ENCODE measurements at places on chromosomes 2 and 18.

- no peak for DNase-seq
Measured at GRCh38 chr2:113038291-113038690, 14.4 kb downstream of the IL36B start.

GRCh38 chr18:69916412-69916811 is 31.3 kb downstream of the CD226 start:
- DNase-seq: no peak

DNA sequence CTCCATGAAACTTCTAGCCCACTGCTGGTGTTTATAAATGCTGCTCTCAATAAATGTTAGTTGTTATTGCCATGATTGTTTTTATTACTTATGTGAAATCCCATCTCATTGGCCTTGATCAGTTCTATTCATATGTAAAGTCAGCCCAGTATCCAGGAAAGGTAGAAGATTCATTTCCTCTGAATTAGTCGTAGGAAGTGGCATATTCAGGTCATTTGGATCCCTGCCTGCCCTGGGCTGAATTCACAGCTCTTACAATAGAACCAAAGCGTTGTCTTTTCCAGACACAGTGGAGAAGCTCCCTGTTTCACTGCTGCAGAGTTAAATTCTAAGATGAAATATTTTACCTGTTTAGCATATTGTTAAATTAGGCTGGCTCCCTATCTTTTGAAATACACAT is 70.3 kb downstream of the MAIP1 start:
- no peak for DNase-seq

DNA sequence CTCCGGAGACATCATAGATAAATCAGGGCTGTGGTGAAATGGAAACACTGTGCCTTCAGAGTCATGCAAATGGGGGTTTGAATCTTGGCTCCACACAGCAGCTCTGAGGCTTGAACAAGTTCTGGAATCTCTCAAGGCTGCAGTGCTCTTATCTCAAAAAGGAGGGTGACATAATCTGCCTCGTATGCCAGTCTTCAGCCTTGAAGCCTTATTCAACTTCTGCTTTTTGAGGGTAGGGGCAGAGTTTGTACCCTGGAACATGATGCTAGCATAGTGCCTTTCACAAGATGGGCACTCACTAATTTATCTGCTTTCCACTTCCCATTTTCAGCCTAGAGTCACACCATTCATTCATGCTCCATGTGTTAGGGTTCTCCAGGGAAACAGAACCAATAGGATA is 42.3 kb downstream of the GATA6 start:
- DNase-seq: no peak

- DNase-seq: no peak
Measured at GRCh38 chr2:224404796-224405195, 2.9 kb upstream of the FAM124B start.

- DNase-seq: no peak
Measured at GRCh38 chr18:63158676-63159291, 160.8 kb downstream of the BCL2 start.

- DNase-seq: no peak
Measured at GRCh38 chr2:175843625-175844024, 158.4 kb downstream of the LNPK start.

- DNase-seq: no peak
Measured at GRCh38 chr18:59834267-59834666, 65.5 kb upstream of the PMAIP1 start.

GRCh38 chr2:207370646-207371045 is 159.1 kb upstream of the CREB1 start:
- no peak for DNase-seq

- DNase-seq: no peak
Measured at GRCh38 chr2:84481702-84482101, 22.6 kb upstream of the SUCLG1 start.

GRCh38 chr18:63953811-63954210 is 4.7 kb downstream of the HMSD start:
- no peak for DNase-seq

DNA sequence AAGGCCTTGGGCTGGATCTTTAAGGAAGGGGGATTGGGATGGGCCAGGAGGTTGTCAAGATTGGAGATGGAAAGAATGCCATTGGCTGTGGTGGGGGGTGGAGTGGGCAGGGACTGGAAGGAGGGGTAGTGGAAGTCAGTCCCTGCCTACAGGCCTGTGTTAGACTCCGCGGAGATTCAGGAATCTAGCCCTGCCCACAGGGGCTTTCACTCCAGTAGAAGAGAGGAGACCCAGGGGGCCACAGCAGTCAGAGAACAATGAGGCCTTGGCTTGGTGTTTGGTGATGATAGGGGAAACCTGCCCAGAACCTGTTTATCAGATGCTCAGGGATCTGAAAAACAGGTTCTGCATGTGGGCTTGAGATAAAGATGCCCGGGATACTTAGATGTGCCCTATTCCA is 6.1 kb downstream of the STEAP3 start:
- DNase-seq: no peak

DNA sequence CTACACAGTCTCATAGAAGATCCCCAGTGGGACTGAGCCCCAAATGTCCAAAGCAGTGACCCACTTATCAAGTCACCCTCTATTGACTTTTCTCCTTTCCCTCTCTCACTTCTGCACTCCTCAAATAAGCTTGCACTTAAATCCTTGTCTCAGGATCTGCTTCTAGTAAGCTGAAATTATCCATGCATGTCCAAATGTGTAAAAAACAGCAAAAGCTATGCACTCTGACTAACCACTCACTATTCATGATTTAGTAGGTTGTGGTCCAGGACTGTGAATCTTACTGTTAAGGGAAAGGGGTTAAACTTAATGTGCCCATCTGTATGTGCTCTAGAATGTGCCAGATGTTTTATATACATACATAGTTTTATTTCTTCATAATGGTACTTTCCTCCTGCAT is 115.4 kb downstream of the SCG2 start:
- DNase-seq: no peak

GRCh38 chr2:226885769-226886435 is 50.0 kb downstream of the RHBDD1 start:
- DNase-seq: no peak

DNA sequence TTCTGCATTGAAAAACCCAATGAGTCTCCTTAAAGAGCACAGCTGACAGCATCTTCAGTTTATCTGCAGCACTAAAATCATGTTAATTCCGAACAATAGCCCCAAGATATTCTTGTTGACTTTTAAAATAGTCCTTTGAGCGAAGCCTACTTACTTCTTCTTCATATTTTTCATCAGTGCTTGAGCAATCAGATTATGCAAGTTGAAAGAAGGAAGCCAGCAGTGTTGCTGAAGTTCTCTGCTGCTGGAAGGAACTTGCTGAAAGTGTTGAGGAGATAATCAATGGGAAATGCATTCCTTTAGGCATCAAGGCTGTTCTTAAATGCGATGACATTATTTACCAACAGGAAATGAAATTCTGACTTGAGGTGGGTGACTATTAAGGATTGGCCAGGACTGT is 105.9 kb upstream of the SNTG2 start:
- no peak for DNase-seq

DNA sequence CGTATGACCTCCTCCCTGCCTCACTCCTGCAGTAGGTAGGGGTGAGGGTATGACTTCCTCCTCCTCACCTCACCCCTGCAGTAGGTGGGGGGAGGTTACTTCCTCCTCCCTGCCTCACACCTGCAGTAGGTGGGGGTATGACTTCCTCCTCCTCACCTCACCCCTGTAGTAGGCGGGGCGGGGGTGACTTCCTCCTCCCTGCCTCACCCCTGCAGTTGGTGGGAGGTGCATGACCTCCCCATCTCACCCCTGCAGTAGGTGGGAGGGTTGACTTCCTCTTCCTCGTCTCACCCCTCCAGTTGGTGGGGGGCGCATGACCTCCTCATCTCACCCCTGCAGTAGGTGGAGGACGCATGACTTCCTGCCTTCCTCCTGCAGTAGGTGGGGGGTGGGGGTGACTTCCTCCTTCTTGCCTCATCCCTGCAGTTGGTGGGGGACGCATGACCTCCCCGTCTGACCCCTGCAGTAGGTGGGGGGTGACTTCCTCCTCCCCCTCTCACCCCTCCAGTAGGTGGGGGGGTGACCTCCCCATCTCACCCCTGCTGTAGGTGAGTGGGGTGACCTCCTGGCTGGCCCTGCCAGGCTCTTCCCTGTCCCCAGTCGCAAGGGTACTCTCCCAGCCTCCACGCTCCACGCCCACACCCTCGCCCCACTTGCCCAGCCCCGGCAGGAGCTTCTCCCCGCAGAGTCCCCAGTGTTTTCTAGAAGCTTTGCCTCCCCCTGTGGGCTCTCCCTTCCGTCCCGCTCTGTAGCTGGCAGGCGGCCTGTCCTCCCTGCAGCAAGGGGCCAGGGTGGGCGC is 39.3 kb downstream of the TSHZ1 start:
- DNase-seq: no peak

GRCh38 chr18:60246606-60247005 is 126.0 kb downstream of the MC4R start:
- DNase-seq: no peak

GRCh38 chr2:217992061-217992460 is 10.7 kb downstream of the TNS1 start:
- no peak for DNase-seq

GRCh38 chr2:223065107-223065506 is 13.1 kb downstream of the KCNE4 start:
- DNase-seq: no peak

- no peak for DNase-seq
Measured at GRCh38 chr2:43184339-43184895, 42.0 kb downstream of the ZFP36L2 start.

GRCh38 chr2:207502577-207503198 is 27.1 kb upstream of the CREB1 start:
- DNase-seq: no peak

GRCh38 chr2:171745806-171746205 is 58.5 kb downstream of the DYNC1I2 start:
- no peak for DNase-seq

- no peak for DNase-seq
Measured at GRCh38 chr2:109423556-109424359, 190.0 kb downstream of the SEPTIN10 start.

- DNase-seq: no peak
Measured at GRCh38 chr2:237613679-237614078, 13.7 kb upstream of the LRRFIP1 start.

DNA sequence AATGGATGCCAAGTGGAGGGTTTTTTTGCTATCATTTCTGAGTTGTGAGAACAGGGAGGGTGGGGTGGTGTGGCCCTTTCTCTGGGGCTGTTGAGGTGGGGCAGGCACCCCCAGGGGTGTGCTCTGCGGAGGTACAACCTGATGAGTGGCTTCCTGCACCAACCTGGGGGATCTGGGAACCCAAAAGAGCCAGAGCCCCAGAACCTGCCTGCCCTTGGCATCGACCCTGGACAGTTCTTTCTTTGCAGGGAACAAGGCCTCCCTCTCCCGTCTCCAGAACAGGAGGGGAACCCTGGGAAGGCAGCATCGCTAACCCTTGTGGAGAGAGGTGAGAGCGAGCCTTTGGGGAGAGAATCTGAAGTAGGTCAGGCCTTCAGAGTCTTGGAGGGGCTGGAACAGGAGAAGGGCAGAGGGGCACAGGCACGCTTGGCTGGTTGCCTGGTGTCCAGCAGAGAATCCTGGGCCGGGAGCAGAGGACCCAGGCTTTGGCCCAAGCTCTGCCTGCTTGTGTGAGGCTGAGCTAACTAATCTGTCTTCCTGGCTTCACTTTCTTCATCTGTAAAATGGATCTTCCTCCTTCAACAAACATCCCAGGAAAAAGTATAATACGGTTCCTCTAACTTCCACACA is 84.9 kb downstream of the RHOB start:
- DNase-seq: no peak

DNA sequence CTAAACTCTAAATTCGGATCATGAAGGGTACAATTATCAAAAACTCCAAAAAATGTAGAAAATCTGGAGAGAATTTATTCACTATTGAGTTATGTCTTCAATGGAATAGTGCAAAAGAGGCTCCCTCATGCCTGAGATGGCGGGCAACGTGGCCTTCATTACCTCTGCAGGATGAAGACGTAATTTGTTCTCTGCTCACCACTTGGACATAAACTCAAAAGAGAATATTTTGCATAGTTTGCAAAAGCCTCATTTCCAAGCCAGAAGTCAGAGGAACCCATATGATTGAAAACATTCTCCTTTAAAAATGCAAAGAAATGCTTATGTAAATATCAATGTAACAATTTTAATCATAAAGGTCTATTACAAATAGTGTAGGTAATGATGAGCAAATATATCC is 58.7 kb downstream of the SLC25A12 start:
- DNase-seq: no peak

- no peak for DNase-seq
Measured at GRCh38 chr2:20649976-20650375, 922 bp downstream of the HS1BP3 start.

DNA sequence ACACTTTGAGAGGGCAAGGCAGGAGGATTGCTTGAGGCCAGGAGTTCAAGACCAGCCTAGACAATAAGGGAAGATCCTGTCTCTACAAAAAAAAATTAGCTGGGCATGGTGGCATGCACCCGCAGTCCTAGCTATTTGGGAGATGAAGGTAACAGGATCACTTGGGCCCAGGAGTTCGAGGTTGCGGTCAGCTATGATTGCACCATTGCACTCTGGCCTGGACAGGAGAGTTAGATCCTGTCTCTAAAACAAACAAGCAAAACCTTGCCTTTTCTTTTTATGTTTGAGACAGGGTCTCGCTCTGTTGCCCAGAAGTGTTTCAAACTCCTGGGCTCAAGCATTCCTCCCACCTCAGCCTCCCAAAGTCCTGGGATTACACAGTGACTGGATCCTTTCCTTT is 14.5 kb upstream of the THADA start:
- no peak for DNase-seq

GRCh38 chr2:190831941-190832340 is 48.7 kb upstream of the GLS start:
- no peak for DNase-seq

All from stimulated activated CD8-positive, alpha-beta memory T cell treated with anti-CD3 and anti-CD28 coated beads, Interleukin-4, amount 100 ng/mL, for 1 hour (primary cell).